ENCODE measurements at places on chromosomes 4 and X. TPM values are rescaled to one million over a fixed set of nuclear protein-coding genes. Genes with fewer than 3 reads are reported as not detected.

The HSFX3 gene
- not detected for polyA plus RNA-seq

The NHSL2 gene
- 8.6 TPM for polyA plus RNA-seq

The LARP1B gene
- polyA plus RNA-seq, result 23.8 TPM

The BST1 gene
- polyA plus RNA-seq, result 14.4 TPM

The SMR3B gene
- polyA plus RNA-seq, result not detected

The SLC7A11 gene
- 1.7 TPM for polyA plus RNA-seq

Data from right renal cortex interstitium (tissue), 3 donors.